ENCODE measurements at places on chromosomes 11 and 22. TPM values are rescaled to one million over a fixed set of nuclear protein-coding genes. Genes with fewer than 3 reads are reported as not detected.

The OSM gene
- polyA plus RNA-seq: 1.7 TPM

The ACTN3 gene
- polyA plus RNA-seq: 0.13 TPM

The BACE1 gene
- 2.1 TPM for polyA plus RNA-seq

The FAM118A gene
- 13.0 TPM for polyA plus RNA-seq

The NXPE2 gene
- polyA plus RNA-seq: not detected

The SLC22A25 gene
- not detected for polyA plus RNA-seq

The LRRC75B gene
- 6.4 TPM for polyA plus RNA-seq

The PHLDA2 gene
- 2.5 TPM for polyA plus RNA-seq

The FAT3 gene
- polyA plus RNA-seq: 0.03 TPM

DNA sequence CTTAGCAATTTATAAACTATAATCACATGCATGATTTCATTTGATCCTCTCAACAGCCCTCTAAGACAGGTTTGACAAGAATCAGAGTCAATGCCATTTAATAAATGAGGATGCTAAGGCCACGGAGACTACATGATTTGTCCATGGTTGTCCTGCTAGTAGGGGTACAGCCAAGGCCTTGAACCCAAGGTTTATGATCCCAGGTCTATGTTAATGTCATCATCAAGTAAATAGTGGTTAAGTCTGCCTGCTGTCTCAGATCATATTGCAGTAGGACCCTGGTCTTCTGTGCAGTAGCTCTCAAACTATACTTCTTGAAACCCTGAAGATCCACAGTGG is 17.7 kb upstream of the SYTL2 start:
- no peak for DNase-seq

DNA sequence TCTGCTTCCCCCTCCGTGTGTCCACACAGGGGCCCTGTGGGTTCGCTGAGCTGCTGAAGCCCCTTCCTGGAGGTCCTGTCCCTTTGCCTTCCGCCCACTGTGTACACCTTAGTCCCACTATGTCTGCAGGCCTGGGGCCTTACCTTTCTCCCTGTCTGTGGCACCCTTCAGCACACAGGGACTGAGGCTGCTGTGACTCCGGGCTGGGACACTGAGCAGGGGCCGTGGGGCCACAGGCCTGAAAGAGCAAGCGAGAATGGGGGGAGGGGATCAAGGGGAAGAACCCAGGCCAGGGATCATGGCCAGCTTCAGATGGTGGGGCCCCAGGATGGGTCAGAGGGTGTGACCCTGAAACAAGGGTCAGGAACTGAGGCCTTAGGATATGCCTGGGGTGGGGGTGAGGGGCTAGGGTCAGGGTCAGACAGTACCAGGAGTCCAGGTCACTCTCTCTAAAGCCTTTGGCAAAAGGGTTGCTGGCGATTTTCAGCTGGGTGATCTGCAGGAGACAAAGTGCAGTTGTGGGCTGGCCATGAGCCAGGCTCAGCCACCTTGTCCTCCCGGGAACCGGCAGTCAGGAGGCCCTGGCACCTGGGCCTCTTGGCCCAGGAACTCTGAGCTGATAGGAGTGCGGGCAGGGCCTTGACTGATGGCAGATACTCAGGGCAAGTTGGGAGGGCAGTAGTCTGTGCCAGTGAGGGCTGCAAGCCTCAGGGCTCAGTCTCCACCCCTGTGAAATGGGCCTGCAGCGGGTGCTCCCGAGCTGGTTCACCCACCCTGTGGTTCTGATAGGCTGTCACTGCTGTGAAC is 2.6 kb upstream of the NUDT8 start:
- peak; percentile 76 for DNase-seq

DNA sequence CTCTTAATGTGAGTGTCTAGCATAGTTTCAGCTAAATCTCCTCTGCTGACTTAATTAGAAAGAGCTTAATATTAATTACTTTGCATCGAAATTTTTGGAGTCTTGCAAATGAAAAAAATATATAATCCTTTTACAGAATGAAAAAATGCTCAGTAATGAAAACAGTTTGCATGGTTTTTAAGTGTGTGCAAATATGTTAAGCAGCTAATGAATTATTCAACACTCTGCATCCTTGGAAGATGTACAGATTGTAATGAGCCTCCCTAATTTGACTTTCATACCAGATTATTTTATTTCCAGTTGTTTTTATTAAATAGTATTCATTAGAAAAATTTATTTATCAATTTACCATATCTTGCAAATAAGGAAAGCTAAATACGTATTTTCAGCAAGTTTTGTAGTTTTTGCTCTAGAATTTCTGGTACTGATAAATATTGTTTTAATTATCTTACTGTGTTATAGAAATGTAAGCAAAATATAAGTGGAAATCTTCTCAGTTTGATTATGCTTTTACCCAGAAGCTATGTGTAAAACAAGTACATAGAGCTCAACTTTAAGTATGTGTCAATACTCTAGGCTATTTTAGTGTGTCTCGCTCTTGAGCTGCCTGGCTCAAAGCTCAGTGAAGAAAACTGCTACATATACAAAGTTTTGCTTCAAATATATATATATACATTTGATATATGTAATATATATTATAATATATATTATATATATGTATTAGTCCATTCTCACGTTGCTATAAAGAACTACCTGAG is 714.9 kb upstream of the LUZP2 start:
- no peak for DNase-seq

DNA sequence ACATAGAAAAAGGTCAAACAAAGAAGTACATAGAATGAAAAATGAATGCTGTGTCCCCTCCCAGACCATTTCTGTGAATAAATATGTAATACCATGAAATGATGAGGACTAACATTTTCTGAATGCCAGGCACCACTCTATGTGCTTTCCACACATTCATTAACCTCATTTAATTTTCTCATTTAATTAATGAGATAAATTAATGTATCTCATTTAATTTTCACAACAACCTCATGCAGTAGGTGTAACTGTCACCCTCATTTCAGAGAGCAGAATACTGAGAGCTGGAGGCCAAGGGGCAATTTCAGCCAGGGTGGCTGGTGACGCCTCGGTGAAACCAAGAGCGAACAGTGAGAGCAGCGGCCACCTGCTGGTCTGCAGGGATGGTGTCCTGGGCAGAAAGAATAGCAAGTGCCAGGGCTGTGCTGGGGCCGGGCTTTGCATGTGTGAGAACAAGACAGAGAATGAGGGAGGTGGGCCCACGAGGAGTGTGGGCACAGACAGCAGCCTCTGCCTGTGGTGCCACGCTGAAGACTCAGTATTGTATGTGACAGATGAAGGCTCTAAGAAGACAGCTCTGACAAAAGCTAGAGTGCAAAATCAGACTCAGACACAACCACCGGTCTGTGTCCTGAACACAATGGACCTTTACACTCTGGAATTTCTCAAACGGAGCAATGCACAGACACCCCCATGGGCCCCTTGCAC is 1.8 kb upstream of the SERPIND1 start:
- no peak for DNase-seq

GRCh38 chr11:9799886-9800285 is 136.0 kb downstream of the SWAP70 start:
- DNase-seq: no peak

DNA sequence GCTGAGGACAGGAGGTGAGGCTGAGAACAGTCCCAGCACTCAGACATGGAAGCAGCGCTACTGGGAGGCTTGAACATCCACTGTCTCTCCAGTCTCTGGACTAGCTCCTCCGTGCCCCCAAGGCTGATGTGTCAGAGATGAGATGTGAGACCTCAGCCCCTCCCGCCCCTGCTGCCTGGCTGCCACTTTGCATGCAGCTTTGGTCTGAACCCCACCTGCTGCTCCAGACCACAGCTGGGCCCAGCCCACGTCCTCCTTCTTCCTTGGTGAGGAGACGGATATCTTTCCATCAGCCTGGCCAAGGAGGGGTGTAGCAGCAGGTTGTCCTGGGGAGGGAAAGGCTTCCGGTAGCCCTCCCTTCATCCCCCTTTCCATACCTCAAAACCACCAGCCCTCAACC is 148.0 kb upstream of the B3GAT1 start:
- peak; percentile 73 for DNase-seq

DNA sequence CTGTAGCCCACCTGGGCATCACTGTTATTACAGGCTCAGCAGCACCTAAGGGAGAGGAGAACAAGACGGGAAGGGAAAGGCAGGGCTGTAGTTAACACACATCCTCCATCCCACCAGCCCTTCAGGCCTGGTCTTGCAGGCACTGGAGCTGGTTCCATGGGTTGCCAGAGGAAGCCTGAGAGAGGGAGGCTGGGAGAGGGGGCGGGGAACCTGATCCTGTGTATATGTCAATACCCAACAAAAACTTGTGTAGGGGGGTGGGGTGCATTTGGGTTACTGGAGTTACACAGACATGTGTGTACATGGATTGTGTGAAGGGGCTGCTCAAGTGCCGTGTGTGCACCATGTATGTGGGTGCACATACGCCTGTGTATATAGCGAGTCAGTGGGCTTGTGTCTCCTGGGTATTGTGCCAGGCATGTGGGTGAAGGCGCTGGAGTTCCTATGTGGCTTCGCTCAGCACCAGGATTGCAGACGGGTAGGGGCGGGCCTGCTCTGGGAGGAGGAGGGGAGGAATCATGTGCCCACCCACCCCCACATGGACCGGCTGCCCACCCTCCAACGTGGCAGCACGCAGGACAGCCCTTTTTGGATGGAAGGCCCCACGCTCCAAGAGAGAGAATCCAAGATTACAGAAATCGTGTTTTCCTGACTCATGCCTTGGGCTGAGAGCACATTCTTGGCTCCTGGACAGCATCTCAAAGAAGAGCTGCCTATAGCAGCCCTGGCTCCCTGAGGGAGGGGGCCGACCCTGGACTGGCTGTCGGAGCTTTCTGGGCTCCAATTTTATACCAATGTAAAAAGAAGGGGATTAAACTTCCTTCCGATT is 4.2 kb upstream of the SERPINH1 start:
- DNase-seq: no peak

DNA sequence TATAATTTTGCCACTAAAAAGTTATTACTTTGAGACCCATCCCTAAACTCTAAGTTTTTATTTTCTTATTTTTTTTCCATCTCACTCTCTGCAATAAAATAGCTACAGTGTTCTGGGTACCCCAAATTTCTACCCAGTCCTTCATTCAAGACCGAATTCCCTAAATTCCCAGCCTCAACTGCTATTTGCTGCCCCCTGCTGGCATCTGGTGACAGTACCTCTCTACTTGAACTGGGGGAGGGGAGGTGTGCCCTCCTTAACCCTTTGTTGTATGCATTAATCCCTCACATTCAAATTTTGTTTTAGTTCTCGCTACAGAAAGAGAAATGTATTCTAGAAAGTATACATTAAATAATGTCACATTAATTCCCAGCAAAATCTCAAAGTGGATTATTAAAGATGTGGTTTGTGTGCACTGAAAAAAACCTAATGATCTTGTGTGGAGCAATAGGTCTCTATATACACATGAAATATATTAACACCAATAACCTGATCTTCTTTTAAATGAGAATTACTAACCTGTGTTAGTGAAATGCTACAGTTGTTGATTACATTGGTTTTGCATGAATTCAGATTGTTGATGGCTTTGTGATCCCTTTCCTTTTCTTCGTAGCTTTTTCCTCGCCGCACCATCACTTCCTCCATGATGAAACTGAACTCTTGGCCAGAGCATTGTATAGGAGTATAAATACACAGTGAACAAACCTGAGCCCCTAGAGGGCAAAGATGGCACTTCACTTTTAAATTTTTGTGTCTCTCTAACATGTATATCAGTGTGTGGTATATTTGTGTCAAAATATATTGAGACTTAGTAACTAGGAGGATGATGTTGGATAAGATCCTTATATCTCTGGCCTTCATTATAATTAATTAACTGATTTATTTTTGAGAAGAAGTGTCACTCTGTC is 590.0 kb downstream of the METTL15 start:
- no peak for DNase-seq

GRCh38 chr11:16365581-16366228 is 9.4 kb upstream of the SOX6 start:
- no peak for DNase-seq

DNA sequence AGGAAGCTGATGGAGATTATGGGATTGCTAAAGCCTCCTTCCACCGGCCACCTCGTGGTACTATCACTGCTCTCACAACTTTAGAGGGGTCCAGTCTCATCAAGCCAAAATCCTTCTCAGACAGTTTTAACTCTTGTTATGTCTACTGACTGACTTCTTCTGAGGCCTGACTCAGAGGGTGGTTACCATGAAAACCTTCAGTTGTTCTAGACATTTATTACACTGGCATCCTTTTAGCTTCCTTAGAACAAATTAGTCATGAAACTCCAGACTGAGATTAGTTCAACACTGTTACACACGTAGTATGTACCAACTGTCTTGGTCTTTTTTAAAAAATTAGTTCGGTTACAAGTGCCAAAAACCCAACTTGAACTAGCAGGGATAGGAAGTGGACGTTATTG is 7.5 kb downstream of the DIXDC1 start:
- no peak for DNase-seq

- no peak for DNase-seq
Measured at GRCh38 chr22:41557401-41558240, 3.2 kb upstream of the CSDC2 start.

GRCh38 chr22:24051568-24051967 is 40.5 kb downstream of the CABIN1 start:
- no peak for DNase-seq

- DNase-seq: no peak
Measured at GRCh38 chr11:24697522-24698111, 200.8 kb downstream of the LUZP2 start.

- no peak for DNase-seq
Measured at GRCh38 chr11:8070417-8071115, 10.4 kb upstream of the TUB start.

GRCh38 chr22:46516638-46517037 is 20.8 kb downstream of the CELSR1 start:
- DNase-seq: no peak

DNA sequence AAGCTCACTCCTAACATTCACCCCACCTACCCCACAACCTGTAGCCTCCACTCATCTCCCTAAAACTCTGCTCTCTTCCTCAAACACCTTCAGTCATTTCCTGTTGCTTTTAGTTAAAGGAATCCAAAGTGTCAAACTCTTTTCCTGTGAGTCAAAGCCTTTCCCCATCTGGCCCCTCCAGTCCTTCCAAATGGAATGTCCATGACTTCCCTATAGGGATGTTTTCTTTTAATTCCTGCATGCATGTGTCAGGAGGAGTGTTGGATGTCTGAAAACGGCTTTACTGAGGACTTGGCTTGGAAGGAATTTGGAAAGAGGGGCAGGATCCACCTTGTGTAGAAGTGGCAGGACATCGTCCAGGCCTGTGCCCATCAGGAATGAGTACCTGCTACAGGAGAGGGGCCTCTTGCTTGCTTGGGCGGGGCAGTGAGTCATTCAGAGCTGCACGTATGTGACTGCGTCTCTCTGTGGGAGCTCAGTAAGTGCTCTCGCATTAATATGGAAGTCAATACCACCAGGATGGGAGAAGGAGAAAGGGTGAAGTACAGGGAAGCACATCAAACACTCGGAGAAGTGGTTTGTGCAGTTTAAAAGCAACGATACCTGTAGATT is 491.9 kb downstream of the OPCML start:
- no peak for DNase-seq

- no peak for DNase-seq
Measured at GRCh38 chr11:69066122-69067112, 17.7 kb downstream of the TPCN2 start.

DNA sequence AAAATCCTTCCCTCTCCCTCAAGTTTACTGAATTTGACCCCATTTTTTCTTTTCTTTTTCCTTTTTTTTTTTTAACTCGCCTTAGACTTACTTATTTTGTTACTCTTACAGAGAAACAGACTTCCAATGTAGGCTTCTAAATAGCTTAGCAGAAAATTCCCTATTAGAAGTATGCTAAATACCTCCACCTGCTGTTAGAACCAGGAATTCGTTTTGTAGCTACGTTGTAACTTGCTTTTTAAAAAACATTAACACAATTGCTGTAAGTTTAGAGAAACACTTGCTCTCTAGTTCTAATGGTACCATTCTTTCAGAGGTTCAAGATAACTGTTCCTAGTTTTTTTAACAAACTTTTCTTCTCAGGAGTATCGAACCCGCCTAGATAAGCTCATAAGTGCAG is 324.2 kb downstream of the DCDC1 start:
- DNase-seq: no peak

GRCh38 chr22:38317995-38318715 is 922 bp upstream of the CSNK1E start:
- DNase-seq: no peak

All from spleen (tissue), 13 donors.